Stimulated activated CD4-positive, alpha-beta T cell treated with anti-CD3 and anti-CD28 coated beads, Interleukin-15, amount 100 ng/mL, for 24 hours (primary cell): ENCODE measurements at places on chromosomes 1 and 21.

DNA sequence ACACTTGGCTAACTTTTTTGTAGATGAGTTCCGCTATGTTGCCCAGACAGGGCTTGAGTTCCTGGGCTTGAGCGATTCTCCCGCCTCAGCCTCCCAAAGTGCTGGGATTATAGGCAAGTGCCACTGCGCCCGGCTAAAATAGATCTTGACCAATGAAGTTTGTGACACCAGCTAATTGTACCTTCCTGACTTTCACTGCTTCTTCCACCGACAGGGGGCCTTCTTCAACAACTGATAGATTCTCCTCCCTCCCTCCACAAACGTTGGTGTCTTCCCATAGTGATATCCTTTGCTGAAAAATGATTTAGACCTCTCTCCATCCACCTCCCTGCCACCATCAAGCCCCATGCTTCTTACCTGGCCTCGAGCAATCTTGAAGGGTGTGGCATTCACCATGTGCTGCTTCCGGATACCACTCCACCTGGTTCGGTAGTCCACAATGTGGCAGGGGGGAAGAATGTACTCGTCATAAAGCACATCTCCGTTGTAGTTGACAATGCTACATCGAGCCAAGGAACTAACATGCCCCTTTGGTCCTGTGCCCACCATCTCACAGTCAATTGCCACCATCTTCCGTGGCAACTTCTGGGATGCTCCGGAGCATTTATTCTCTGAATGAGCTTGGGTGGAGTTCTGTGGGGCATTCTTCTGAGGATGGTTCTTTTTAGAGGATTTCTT, 1.6 kb upstream of the METTL25B start:
- DNase-seq: peak; percentile 70

DNA sequence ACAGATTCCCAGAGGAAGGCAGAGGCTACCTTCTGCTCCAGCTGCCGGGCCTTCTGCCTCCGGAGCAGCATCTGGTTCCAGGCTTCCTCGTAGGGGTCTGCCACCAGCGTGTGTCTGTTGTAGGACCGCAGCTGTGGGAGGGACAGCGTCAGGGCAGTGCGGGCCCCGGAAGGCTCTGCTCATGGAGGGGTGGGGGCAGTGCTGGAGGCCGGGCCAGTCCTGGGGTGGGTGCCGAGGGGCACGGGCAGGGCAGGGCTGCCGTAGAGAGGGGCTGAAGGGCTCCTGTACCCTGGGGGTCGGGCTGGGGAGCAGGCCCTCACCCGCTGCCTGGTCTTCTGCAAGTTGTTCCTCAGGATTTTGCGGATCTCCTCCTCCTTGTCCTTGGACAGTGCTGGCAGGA, 53.2 kb downstream of the SLC9A1 start:
- DNase-seq: no peak

DNA sequence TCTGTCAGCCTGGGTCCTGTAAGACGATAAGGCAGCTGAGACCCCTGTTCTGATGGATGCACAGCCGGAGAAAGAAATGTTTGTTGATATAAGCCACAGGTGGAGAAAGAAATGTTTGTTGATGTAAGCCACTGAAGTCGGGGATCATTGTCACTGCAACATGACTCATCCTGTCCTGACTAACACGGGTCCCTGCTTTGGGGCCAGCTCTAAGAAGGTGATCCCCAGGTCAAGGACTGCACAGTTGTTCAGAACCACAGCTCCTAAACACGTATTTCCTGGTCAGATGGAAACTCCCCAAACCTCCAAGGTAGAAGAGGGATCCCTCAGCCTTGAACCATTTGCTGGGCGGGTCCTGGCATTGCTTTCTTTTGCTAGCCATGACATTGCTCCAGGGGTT, 86.4 kb upstream of the IGSF21 start:
- no peak for DNase-seq

DNA sequence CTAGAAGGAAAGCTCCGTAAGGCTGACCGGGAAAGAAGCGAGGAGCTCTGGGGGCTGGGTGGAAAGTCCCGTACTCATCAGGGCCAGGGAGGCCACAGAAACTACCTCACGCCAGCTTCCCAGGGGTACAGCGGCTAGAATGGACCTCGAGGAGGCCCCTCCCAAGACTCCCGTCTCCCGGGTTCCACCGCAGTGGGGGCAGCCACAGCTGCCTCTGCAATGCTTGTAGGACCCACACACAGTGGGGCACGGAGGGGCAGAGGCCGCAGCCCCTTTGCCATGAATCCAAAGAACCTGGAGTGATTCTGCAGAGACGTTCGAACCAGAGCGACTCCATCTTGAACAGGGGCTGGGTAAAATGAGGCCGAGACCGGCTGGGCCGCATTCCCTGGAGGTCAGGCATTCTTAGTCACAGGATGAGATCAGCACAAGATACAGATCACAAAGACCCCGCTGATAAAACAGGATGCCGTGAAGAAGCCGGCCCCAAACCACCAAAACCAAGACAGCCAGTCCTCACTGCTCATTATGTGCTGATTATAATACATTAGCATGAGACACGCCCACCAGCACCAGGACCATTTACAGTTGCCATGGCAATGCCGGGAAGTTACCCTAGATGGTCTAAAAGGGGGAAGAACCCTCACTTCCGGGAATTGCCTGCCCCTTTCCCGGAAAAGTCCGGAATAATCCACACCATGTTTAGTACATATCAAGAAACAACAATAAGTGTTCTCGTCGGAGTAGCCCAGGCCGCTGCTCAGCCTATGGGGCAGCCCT, 1.6 kb upstream of the ANKRD65 start:
- no peak for DNase-seq

GRCh38 chr1:99455760-99456159, 190.2 kb upstream of the PALMD start:
- DNase-seq: no peak

- DNase-seq: no peak
These were observed 222.2 kb downstream of the C1orf94 start for GRCh38 chr1:34398916-34399275.

- no peak for DNase-seq
These were observed 77.4 kb upstream of the BMP8A start for GRCh38 chr1:39413902-39414528.

DNA sequence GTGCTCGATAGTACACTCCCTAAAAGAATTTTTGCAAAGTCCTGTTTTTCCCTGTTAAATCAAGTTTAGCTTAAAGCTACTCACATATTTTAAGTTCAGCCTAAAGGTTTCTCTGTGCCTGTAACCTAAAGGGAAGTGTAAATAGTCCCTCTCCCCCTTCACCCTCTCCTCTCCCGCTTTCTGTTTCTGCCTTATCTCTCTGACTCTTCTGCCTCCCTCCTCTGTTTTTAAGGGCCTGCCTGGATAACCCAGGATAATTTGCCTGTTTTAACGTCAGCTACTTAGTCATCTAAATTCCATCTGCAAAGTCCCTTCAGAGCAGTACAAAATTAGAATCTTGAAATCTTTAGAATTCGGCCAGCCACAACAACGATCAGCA, 92.6 kb downstream of the NID1 start:
- DNase-seq: no peak

DNA sequence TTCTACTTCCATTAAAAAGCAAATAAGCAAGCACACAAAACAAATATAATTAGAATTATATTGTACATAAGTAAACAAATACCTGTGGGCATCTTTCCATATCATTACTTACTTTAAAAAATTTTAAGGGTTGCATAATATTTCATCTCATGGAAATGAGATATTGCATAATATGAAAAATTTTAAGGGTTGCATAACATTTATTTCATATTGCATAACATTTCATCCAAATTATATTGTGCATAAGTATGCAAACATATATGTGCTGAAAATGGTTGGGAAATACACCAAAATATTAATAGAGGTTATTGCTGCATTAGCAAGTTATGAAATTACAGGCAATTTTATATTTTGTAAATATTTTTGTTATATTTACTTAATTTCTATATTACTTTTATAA, 213.7 kb downstream of the KCNH1 start:
- no peak for DNase-seq

DNA sequence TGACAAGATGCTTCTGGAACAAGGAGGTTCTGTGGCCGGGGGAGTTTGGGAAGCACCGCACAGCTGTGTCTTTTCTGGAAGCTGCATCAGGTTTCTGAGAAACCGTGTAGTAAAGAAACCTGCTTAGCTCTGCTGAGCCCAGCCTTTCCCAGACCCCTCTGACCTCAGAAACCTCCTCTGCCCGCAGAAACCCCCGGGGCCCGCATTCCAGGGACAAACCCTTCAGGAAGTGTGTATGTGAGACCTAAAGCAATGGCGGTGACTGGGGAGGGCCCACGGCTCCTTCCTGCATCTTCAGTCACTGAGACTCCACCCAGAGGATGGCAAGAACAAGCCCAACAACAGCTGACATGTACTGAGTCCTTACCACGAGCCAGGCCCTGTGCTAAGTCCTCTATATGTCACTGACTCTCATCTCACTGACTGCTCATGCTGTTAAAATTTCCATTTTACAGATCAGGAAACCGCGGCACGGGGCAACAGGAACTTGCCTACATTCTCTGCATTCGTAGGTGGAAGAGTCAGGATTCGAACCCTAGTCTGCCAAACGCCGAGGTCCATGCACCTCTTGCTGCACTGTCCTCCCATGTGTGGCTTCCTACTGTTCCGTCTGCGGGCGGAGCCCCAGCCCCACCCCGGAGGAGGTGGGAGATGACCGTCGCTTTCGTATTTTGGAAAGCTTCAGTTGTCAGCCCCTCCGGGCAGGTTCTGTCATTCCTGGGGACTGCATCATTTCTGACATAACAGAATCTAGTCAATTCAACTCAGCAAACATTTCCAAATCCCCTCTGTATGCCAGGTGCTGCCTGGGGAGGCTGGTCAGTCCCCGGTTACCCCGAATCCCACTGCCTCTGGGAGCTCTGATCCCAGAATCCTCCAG, 73.3 kb upstream of the KLHDC7A start:
- DNase-seq: no peak

- no peak for DNase-seq
These were observed 19.4 kb upstream of the ZNF281 start for GRCh38 chr1:200429221-200429751.

- DNase-seq: no peak
These were observed 91.8 kb upstream of the BCL10 start for GRCh38 chr1:85368073-85368770.

DNA sequence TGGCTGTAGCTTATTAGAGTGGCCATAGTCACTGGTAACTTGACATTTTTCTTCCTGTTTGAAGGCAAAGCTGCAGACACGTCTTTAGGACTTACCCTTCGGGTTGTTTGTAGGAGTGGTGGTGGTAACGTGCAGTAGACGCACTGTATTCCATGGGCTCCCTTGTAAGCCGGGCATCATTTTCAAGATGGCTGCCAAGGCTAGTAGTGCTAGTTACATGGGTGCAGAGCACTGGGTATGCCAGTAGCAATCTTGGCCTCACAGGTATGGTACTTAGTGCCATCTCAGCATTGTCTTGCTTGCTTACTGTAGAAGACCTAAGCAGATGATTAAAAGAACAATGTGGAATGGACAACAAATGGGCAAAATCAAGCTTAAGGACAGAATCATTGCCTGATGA, 1.9 kb downstream of the YBX1 start:
- peak; percentile 42 for DNase-seq

- no peak for DNase-seq
These were observed 134.1 kb downstream of the SLC30A10 start for GRCh38 chr1:219794085-219794743.

DNA sequence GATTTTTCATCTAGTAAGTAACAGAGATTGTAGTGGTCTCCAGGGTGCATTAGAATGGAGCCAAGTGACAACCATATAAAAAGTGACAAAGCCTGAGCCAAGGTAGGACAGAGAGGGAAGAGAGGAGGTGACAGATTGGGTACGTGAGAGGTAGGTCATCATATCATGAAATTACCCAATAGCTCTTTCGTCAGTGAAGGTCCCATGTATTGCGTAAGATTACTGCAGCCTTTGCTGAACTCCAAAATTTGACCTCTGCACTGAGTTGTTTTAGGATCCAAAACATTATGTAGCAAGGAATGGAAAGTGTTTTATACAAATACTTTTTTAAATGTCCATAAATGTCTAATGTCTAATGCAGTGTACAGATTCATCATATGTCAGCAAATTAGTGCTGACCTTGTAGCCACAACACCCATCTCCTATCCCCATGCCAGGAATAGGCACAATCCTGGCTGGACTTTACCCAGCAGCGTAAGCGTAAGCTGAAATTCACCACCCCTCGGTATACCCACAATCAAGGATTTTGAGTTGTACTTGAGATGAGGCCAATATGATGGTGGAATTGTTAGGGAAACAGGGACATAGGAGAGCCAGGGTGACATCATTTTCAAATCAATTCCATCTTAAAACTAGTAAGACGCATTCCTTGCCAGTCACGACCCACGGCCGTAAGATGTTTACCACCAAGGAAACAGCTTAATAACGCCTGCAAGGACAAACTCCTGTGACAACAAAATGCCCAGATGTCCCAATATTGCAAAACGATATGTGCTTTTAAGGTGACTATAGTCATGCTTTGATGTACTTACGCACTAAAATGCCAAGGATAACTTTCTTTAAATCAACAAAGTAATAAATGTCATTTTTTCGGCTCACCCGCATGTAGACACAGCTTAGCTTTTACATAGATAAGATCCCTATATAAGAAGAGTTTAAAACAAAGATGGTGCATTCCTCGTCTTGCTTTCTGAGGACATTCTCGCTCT, 38.1 kb upstream of the GREM2 start:
- DNase-seq: no peak

GRCh38 chr1:119617751-119618691, 30.0 kb downstream of the ZNF697 start:
- DNase-seq: no peak

- DNase-seq: no peak
These were observed 36.5 kb upstream of the BARHL2 start for GRCh38 chr1:90753556-90753955.

DNA sequence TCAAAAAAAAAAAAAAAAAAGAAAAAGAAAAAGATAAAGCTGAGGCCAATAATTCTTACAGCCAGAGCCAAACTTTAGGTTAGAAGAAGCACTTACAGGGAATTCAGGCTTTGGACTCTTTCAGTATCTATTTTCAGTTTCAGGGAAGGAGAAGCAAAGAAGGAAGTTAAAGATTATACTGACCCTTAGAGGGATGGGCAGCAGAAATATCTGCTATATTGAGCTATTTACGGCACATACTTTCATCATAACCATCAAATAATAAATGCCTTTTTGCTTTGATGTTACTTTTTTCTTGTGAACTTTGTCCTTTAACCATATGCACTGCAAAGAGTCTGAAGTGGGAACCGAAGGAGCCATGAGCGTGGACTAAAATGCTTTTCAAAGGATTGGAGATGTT, 42.0 kb downstream of the TM2D1 start:
- no peak for DNase-seq

- DNase-seq: no peak
These were observed 12.5 kb downstream of the NVL start for GRCh38 chr1:224317383-224318045.

GRCh38 chr1:93617670-93618499, 63.8 kb downstream of the BCAR3 start:
- DNase-seq: no peak

- no peak for DNase-seq
These were observed 125.3 kb upstream of the RUNX3 start for GRCh38 chr1:25055324-25055780.
